ENCODE measurements at places on chromosomes 4 and X.
A peak's percentile ranks its signal among the peaks of the same experiment; 100 is the strongest.

- DNase-seq: no peak
Measured at GRCh38 chr4:109588176-109588575, 28.1 kb downstream of the MCUB start.

- DNase-seq: no peak
Measured at GRCh38 chr4:36815536-36815935, 429.0 kb upstream of the NWD2 start.

DNA sequence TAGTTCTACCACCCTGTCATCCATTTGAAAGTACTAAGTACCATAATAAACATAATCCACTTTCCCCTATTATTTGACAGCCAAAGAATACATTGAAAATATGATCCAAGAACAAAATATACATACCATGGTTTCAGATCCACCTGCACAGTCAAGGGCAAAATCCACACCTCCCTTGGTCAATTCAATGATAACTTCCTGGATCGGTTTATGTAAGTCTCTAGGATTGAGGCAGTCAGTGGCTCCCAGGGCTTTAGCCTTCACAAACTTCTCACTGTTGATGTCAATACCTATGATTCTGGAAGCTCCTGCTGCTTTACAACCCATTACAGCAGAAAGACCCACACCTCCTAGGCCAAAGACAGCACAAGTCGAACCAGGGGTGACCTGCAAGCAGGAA, 12.7 kb downstream of the ADH4 start:
- DNase-seq: no peak

GRCh38 chr4:87707279-87707918, 57.3 kb downstream of the DMP1 start:
- DNase-seq: no peak

- DNase-seq: no peak
Measured at GRCh38 chr4:57605376-57605775, 495.2 kb upstream of the IGFBP7 start.

- DNase-seq: peak; percentile 83
Measured at GRCh38 chr4:55321707-55322264, 24.3 kb upstream of the SRD5A3 start.

DNA sequence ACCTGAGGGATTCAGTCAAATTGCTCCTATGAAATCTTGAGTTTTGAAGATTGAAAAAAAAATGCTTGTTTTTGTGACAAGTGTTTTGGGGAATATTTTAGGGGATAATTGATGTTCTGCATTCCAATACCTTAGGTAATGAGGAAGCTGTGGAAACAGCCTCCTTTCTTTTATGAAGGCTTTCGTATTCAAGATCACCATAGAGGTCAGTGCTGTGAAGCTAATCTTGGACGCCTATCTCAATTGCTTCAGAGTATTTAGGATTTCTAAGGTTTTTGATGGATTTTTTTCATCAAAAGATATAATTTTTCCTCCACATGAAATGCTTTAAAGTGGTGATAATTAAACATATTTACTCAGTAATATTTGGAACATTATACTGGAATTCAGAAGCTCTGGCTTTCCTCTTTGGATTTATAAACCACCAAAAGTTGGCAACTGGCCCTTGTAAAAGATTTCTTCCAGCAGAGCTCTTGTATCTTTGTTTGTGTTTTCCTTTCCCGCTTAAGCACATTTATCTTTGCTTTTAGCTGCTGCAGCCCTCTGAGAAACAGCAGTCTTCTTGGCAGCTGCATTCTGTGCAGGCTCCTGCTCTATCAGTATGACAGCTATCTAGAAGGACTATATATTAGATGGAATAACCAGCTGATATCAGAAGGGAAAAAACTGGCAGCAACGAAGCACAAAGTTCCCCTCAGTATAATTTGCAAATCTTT, 63.7 kb downstream of the HMGB2 start:
- no peak for DNase-seq

DNA sequence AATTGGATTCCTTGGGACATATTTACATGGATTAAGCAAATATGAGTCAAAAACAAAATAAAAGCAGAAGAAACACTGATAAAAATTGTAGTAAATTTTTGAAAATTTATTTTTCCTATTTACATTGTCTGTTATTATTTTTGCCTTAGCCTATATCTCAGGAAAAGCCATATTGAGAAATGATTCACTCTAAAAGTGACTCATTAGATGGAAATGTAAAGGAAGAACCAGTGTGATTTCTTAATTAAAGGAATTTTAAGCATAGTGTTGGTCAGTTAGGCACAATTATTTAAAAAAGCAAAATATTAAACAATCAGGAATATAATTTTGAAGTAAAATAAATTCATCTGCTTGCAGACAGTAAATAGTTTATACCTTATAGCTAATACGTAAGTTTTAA, 167.4 kb upstream of the NAP1L5 start:
- DNase-seq: peak; percentile 40

DNA sequence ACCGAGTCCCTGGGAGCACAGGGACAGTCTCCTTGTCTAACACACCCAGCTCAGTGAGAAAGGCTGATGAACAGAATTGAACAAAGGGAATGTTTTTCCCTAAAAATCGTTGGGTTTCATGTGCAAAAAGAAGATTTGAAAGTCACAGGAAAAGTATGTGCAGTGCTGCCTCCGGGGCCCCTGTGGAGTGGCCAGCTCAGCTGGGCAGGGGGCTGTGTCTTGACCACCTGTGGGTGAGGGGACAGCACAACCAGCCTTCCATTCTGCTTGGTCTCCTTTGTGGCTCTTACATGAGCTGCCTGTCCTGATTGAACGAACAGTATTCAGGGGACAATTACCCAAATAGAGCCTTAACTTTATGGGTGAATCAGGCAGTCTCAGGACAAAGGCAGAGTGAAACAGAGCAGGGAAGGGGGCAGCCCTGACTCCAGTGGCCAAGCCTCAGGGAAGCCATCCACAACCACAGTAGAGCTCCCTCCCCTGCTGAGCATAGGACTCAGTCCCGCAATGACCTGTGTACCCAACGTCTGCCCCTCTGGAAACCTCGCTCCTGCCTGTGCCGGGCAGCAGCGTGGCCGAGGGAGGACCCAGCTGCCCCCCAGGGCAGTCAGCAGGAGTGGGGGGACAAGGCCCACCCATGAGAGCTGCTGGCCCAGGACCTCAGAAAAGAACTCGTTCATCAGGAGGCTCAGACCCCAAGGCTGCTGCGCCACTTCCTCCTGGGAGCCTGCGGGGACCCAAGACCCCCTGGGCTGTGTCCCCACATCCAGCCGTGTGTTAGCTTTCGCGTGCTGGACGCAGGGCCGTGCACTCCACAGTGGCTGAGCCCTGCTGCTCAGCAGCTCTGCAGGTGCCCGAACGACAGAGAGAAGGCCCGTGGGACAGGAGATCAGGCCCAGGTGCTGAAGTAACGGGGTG, 59.6 kb upstream of the MXD4 start:
- DNase-seq: no peak

- DNase-seq: peak; percentile 62
Measured at GRCh38 chr4:138734746-138735145, 280.8 kb upstream of the NOCT start.

DNA sequence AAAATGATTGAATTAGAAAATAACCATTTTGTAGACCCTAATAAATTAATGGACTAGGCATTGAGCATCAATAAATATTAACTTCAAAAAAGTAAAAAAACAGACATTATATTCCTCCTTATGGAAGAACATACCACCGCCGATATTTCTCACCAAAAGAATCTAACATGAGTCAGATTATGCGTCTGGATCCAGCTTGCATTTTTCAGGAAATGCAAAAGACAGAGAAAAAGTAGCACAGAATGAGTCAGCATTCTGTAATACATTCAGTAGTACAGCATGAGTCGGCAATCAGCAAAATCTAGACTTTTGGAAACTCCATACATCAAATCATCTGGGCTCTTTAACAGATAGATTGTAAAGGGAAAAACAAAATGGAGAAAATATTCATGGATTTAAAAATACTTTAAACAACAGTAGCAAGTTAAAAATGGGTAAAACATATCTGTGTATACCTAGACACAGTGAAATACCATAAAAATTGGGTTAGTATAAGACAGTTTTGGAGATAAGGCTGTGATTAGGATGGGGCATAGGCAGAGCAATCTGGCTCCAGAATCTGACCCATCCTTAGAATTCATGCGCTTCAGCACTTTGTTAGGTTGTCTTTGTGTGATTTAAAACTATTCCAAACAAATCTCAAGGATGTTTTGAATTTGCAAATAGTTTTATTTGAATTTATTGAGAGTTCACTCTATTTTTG, 633.0 kb upstream of the FAM241A start:
- peak; percentile 96 for DNase-seq

GRCh38 chr4:53601251-53601764, 10.0 kb upstream of the LNX1 start:
- no peak for DNase-seq

- peak; percentile 67 for DNase-seq
Measured at GRCh38 chr4:182642831-182643230, 274.4 kb downstream of the DCTD start.

GRCh38 chr4:7044137-7044930, 1.2 kb downstream of the TADA2B start:
- no peak for DNase-seq

DNA sequence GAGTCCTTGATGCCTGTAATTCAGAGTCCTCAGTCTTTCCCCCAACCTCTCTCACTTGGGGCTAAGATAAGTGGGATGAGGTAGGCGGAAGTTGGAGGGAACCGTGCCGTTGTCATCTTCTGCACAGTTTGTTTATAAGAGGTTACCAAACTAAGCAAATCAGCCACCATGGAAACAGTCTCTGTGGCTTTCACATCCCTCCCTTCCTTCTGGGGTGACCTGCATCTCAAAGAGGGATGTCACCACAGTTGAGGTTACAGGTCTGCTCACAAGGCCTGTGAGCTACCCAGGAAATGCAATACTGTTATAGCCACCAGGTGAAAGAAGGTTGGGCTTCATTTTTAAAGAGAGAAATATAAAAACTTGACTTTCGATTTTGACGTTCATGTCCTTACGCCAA, 26.3 kb downstream of the RTL5 start:
- DNase-seq: no peak

Data from fibroblast of skin of back (primary cell).